ENCODE measurements at places on chromosomes 7 and 10.

- DNase-seq = no peak
Observed at GRCh38 chr10:69648461-69648860, 18.4 kb downstream of the FAM241B start.

- DNase-seq = no peak
Observed at GRCh38 chr10:32271617-32272016, 75.3 kb downstream of the EPC1 start.

DNA sequence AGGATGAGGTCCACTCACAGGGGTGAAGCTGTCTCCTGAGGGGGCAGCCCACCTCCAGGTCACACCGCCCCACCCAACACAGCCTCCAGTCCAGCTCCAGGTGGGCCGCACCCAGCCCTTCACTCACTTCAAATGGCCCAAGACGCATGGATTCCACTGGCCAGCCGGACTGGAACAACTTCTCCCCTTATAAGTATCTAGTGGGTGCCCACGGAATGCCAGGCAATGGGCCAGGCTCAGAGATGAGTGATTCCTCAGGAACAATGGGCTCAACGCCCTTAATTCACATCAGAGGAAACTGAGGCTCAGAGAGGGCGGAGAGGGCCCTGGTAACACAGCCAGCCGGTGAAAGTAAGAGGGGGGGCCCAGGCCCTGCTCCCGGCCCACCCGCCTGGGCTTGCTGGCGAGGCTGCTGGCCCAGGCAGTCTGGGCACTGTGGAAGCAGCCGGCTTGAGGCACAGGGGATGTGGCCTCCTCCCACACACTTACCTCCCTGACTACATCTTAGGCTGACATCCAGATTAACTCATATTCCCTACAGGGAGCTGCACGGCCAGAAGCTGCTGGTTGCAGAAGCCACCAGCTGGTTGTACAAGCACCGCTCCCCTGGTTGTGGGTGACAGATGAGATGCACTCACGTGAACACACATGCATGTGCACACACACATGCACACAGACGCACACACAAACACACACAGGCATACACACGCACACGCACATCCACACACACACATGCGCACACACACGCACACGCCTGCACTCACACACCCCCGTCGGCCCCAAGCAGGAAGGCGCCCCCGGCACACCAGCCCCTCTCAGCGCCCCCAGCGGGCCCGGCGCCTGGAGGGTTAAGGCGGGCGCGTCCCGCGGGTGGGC lies 1.0 kb upstream of the FAM20C start:
- peak; percentile 61 for DNase-seq

- DNase-seq = peak; percentile 11
Observed at GRCh38 chr7:67377939-67378862, 381.6 kb downstream of the TYW1 start.

DNA sequence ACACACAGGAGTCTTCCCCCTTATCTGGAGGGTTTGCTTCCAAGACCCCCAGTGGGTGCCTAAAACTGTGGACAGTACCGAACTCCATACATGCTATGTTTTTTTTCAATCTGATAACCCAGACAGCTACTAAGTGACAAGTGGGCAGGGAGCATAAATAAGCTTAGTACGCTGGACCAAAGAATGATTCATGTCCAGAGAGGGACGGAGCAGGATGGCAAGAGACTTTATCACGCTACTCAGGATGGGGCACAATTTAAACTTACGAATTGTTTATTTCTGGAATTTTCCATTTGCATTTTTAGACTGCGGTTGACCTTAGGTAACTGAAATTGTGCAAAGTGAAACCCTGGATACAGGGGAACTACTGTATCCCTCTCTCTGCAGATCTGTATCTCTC lies 410.0 kb upstream of the MKI67 start:
- no peak for DNase-seq

- DNase-seq = peak; percentile 80
Observed at GRCh38 chr7:39709768-39710311, 86.5 kb downstream of the RALA start.

DNA sequence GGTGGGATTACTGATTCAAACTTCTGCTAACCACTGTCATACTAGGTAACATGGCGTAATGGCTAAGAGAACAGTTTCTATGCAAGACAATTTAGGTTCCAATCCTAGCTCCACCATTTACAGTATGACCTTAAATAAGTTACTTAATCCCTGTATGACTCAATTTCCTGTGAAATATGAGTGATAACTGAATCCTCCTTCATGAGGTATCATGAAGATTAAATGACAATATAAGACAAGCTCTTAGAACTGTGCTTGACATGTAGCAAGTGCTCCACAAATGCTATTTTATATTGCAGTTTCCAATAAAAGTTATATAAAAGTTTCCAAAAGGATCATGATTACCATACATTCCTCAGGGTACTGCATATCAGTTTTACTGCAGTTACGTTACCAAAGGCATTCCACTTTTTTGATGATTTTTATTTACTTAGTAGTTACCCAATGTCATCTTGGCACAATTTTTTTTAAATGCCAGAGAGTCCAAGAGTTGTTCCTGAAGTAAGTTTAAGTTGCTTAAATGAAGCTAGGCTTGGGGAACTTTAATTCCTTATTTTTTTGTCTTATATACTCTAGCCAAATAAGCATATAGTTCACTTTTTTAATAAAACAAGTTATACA lies 7.1 kb downstream of the DOCK4 start:
- DNase-seq = no peak

DNA sequence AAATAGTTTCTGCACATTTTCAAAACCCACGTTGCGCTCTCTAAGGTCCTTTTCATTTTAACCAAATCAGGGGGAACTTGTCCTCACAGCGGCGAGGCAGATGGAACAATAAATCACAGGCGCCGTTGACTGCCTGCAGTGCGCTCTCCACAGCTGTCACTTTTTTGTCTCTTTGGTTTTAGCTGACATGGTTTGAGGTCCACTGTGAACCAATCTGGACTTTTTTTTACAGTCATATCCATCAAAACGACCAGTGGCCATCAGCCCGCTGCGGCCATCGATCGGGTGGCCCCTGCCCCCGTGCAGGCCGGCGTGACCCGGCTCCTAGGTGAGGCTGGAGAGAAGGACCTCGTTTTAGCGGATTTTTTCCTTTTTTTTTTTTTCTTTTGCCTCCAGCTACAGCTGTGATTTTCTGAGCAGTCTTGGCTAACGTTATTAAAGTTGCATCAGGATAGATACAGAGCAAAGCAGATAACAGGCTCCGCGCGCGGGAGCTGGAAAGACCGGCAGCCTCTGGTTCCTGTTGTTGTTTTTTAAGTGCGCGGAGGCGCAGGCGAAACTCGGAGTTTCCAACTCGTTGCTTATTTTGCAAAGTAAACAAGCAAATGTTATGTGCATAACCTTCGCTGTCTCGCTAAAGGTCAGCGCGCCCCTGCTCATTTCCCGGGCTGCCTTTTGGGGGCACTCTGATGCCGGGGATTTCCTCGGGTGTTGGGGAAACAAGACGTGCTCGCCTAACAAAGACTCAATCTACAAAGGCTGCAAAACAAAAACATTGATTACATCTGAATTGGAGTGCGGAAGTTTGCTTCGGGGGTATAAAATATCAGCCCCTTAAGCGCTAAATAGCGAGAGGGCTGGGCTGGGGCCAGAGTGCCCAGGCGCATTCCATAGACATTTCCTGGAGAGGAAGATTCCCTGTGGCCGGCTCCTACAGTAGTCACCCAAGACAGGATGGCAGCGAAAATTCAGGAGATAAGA lies 414.8 kb upstream of the MKI67 start:
- DNase-seq = no peak

DNA sequence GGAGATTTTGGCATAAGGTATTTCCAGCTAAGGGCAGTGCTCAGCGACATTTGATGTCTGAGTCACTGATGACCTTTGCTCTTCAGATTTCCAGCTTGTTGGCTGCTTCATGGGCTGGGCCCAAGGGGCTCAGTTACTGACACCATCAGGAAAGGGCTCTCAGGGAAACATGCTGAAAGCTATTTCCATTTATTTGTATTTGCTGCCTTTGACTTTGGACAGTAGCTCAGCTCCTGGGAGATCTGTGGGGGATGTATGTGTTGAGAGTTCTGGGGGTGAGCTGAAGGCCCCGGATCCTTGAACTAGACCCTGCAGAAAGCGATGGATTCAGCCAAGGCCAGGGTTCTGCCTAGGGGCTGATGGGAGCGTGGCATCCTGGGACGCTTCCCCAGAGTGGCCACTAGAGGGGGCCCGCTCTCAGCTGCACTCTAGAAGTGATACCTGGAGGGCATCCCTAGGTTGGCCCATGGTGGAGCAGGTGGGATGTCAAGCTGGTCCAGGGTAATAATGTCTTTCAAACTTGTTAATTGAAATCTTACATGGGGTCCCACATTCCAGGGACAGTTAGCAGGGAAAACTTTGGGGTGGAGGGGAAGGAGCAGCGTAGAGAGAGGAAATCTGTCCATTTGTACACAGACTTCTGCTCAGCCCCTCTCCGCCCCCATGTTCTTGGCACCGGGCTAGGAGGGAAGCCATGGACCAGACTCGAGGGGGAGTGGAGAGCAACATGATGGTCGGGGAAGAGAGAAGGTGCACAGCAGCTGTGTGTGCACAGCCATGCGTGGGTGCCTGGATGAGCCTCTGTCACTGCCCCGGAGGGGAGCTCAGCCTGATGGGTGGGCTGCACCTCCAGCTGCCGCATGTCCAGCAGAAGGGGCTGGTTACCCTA lies 3.0 kb upstream of the BTBD16 start:
- DNase-seq = no peak

DNA sequence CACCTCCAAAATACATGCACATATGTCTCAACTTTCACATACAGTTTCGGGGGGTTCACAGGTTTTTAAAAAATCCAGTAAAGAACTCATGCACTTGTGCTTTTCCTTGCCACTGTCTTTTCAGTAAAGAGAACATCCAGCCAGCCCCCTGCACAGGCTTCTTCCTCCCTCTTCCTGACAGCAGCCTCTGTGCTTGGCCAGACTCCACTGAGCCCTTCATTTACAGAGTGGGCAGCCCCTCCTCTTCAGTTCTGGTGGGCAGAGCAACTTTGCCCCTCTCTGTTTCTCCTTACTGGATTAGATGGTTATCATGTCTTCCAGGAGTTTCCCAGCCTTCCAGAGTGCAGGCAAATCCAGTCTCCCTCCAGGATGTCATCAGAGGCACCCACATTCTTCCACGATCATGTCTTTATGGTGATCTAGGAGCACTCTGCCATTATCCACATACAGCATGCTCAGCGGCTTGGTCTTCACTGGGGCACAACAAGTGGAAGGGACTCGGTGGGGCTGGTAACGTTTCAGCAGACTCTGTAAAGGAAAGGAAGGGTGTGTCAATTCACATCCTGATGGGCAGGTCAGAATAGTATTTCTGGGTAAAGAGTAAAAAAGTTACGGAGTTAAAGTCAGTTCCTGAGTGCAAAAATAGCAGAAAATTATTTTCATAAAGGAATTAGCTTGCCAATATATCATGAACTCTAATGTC lies 8.8 kb downstream of the NODAL start:
- DNase-seq = no peak

DNA sequence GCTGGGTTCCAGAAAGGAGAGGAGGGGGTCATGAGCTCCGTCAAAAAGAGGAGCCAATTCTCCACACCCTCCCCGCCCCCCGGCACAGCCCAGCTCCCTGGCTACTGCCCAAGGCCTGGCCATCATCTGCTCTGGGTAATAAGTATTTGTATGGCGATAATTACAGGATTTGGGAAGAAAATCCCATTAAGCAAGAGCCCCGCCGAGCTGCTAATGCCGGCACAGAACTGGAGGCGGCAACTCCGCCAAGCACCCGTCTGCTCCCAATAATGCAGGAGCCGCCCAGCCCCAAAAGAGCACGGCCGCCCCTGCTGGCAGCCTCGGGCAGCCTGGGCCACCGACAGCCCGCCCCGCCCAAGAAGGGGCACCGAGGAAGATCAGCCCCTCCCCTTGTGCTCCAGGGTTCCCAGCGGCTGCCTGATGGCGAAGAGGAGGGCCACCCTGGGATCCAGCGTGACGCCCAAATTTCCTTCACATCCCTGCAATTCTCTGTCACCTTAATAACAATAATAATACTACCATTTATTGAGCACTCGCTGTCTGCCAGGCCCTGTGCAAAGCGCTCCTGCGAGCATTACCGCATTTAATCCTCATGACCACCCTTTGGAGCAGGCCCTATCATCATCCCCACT lies 5.9 kb downstream of the SLIT1 start:
- no peak for DNase-seq

- no peak for DNase-seq
Observed at GRCh38 chr7:118312966-118313365, 88.5 kb downstream of the ANKRD7 start.

DNA sequence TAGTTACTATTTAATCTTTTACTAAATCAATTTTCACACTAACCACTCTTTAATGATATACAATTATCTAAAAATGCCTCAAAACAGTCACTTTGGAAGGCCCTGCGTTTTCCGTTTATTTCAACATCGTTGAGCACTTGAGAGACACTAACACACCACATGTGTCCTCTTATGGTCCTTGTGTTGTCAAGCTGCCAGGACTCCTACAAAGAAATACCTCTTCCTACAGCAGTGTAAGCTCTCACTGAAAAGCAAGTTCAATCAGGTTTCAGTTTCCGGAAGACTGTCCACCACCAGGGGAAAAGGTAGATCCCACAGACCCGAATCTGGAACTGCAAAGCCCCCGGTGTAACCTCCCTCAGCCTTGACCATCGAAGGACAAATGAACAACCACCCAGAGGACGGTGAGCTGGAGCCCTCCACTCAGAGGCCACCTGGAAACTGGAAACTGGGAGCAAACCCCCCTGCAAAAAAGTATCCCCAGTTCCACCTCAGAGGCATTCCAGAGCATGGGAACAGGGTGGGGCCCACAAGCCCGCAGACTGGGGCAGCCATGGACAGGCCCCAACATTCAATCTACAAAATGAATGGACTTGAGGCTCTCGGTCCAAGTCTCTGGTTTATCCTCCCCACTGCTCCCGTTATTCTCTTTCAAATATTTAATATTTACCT lies 37.6 kb downstream of the KCNH2 start:
- DNase-seq = no peak

DNA sequence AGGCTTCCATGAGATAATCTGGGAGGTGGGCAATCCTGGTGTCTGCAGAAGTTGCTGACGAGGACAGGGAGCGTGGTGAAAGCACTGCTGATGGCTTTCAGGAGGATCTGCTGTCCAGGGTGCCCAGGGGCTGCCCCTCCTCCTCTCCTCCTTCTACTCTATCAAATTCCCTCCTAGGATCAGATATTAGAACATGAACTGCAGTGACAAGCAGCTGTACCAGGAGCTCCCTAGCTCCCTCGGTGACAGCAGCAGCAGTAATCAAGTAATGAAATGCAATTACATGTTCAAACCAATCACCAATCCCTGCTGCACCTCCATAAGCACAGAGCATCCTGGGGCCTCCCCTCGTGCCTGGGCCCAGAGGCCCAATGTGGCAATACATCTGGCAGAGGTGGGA lies 46.9 kb downstream of the GRID1 start:
- no peak for DNase-seq

DNA sequence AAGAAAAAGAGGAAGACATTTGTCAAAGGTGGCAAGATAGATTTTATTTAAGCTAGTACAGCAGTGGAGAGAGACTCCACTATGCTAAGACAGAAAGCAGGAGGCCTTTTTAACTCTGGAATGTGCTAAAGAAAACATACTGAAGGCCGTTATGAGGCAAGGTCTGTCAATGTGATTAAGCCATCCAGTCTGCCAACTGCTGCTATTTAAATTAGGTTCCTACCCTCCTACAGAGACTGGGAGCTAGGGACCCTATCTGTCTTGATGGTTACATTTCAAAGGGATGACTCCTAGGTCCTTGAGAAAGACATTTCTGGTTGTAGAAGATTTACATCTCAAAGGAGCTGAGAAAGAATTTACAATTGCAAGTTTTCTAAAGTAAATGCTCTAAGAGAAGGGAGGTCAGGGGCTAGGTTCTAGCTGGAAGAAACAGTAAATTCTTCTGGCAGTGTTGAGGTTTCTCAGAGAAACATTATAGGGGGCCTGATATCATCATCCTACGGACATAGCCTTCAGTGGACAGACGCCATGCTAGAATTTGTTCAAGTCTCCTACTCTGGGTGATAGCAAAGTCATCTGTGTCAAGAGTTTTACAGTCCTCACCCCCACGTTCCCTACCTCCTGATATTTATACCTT lies 211.6 kb downstream of the PHF14 start:
- DNase-seq = no peak
